ENCODE measurements at places on chromosomes 12 and 14.

DNA sequence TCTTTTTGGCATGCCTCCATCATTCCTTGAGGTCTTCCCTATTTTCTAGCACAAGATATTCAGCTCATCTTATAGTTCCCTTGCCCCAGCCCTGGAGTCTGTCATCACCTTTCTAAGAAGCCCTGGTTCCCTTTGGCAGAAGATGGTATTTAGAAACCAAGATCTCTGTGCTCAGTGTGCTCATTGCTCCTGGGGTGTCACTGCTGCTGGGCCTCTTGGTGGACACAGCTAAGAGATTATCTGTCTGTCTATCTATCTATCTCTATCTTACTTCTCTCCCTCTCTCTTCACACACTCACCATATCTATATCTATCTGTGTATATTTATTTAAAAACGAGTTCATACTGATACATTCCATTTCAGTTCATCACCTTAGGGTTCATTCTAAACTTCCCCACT, 67.2 kb downstream of the DAO start:
- no peak for DNase-seq

DNA sequence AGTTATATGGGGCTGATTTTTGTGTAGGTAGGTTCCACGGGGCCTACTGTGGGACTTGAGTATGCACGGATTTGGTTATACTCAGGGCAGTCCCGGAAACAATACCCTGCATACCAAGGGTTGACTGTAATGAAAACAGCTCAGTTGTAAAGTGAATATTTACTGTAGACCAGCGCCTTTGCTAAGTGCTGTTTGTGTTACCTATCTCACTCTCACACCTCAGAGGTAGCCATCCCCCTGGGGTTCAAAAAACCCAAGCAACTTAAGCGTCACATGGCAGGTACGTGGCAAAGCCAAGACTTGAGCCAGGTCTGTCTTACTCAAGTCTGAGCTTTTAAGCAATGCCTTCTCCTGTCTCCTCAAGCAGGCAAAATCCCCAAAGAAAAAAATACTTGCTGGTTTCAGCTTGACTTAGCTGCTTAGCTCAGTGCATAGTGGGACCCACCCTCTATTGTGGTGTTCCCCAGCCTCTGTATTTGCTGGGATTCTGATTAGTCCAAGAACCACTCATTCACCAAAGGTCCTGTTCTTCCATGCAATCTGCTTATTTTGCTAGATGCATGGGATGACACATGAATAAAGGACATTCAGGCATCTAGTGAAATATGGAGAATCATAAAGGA, 34.2 kb upstream of the STRN3 start:
- DNase-seq = no peak

DNA sequence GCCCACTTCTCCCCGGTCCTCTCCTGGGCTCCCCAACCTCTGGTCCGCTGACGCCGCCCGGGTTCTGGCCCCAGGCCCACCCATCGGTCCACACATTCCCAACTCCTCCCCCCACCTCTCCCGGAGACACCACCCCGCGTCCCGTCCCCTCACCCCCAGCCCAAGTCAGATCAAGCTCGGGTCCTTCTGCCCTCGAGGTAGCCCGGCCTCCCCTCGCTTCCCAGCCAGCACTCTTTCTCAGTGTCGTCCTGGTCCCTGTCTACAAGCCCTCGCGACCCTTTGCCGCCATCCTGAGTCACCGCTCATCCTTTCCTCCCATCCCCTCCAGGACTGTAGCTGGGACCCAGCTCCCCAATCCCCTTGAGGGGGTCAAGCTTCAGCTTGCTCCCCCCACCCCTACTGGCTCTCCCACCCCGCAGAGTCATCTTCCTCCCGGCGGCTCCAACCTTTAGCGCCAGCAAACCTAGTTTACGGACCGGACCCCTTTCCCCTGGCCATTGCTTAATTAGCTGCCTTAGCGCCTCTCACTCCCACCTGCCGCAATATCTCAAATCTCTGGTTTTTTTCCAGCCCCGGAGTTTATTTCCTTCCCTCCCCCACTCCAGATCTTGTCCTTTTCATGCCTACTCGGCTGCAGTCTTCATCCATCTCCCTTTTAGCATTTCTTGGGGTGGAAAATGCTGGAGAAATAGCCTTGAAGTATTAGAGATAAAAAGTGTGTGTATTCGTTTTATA, 1.1 kb downstream of the PPP4R4 start:
- DNase-seq = no peak

DNA sequence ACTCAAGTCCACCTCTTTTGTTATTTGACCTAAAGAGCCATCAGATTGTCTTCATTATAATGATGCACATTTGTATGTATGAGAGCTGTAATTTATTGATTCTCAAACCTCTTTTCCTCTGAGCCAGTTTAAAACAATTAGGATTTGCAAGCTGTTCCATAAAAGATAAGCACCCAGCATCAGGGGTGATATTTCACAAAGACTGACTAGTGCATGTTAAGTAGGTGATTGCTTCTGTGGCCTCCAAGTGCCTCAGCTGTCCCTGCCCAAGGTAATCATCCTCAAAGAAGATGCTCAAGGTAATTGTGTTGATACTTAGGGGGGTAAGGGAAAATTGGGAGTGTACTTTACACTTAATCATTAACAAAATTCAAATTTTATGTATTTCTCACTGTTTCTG, 18.2 kb downstream of the CEP128 start:
- DNase-seq = no peak

DNA sequence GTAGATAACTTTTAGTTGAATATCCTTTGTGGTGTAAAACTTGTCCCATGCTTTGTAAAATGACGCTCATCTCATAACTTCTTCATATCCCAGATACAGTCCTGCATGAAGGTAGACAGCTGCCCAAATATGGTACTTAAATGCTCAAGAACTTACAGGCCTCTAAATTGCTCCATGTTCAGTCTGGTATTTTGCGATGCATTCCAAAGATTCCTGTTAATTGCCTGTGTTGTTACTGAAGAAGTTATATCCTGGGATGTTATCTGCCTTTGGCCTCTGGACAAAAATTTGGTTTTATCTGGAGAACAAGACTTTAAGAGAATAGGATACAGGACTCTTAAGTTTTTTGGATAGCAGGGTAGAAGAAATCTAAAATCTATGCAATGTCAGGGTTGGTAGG, 473.0 kb downstream of the PCNX1 start:
- DNase-seq = no peak

Data from HL-60 (cell line).